ENCODE measurements at places on chromosomes 3 and 15.

GRCh38 chr3:126211569-126211968 is 31.2 kb upstream of the ALDH1L1 start:
- no peak for DNase-seq

DNA sequence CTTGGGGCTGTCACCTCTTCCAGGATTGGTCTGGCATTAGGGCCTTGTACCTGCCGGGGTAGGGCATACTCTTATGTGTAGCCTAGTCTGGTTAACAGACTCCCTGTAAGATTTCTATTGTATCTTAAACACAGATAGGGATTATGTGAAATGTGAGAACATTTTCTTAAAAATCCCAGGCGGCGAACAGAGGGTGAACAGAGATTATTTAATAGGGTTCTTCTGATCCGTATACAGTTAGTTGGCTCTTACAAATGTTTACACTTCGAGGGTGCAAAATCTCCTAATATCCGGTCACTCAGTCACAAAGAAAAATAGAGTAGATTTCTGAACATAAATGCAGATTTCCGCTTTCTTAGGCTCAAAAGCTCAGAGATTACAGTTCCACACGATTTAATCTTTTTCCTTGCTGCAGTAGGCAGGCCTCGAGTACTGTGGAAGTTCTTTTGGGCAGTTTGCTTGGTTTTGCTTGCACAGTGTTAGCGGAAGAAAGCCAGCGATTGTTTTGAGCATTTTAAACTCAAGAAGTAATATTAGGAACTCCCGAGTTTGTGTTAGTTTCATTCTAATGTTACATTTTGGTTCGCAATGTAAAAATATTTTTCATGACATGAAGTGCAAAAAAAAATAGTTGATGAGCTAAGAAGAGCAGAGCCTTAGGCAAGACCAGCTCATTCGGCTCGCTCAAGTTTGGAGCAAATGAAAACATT is 993 bp downstream of the PLCL2 start:
- no peak for DNase-seq

DNA sequence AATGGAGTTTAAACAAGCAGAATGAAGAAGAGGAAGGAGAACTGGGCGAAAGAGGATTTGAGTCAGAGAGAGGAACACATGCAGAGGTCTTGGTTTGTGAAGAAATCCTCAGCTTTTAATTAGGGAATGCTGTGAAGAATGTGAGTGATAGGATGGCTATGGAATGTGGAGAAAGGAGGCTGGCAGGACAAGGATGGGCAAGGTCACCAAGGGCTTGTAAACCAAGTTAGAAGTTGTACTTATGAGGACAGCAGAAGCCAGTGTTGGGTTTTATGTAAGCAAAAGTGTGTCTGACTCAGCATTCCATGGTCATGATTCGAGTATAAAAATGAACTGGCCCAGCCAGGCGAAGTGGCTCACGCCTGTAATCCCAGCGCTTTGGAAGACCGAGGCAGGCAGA is 60.0 kb upstream of the IL12A start:
- peak; percentile 93 for DNase-seq

DNA sequence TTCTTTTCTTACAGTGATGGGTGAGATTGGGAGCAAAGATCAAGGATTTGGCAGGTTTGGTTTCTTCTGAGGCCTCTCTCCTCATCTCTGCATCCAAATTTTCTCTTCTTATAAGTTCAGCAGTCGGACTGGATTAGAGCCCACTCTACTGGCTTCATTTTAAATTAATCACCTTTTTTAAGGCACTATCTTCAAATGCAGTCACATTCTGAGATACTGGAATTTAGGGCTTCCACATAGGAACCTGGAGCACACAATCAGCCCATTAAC is 56.5 kb upstream of the PLSCR4 start:
- no peak for DNase-seq

DNA sequence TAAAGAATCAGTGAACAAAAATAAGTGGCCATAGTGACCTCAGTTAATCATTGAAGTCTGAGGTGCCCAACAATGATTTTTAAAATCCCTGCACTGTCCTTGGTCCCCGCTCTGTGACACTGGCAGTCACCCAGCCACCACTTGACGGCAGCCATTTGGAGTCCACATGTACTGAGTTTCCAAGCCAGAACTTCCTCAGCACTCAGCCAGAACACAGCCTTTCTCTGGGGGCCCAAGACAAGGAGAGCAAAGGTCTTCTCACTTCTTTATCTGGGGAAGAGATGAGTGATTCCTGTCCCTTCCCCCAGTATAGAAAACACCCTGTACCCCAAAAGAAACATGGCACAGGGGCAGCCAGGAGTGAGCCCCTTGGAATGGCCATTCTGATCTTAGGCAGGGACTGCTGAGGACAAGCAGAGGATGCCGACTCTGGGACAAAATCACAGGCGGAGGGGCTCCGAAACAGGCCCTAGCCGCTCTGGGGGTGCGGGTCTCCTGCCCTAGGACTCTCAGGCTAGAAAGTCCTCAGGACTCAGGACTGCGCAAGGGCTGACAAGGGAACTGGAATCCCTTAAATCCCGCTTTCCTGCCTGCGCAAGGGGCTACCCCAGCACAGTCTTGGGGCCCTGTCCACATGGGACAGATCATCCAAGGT is 12.8 kb downstream of the PAK6 start:
- DNase-seq: no peak

DNA sequence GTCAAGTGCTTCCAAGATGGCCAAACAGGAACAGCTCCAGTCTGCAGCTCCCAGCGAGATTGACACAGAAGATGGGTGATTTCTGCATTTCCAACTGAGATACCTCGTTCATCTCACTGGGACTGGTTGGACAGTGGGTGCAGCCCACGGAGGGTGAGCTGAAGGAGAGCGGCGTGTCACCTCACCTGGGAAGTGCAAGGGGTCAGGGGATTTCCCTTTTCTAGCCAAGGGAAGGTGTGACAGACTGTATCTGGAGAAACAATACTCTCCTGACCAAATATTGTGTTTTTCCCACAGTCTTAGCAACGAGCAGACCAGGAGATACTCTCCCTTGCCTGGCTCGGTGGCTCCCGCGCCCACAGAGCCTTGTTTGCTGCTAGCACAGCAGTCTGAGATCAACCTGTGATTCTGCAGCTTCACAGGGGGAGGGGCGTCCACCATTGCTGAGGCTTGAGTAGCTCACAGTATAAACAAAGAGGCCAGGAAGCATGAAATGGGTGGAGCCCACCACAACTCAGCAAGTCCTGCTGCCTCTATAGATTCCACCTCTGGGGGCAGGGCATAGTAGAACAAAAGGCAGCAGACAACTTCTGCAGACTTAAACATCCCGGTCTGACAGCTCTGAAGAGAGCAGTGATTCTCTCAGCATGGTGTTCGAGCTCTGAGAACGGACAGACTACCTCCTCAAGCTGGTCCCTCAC is 293.5 kb upstream of the SUCLG2 start:
- DNase-seq: no peak

DNA sequence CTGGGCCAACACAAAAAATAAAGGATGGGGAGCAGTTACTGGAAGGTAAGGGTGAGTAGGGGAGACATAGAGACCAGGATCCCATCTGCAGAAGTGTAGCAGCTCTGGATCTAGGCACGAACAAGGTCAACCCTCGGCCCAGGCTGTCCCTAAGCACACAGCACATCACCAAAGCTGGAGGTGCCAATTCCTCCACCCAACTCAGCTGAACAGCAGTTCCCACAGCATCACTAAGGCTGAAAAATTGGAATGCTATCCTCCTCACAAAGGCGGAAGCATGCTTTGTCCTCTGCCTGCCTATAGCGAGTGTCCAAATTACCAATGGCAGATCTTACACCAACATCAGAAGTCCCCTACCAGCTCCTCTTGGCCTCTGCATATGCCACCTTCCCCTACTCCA is 33.9 kb downstream of the OSBPL10 start:
- DNase-seq: no peak

- DNase-seq: no peak
These were observed 183.7 kb upstream of the LMCD1 start for GRCh38 chr3:8317661-8318649.

- no peak for DNase-seq
These were observed at the start of gene PIGZ for GRCh38 chr3:196968233-196969133. Gene PIGZ (minus strand): TSS chr3:196968833. CDS start chr3:196952031, 16,802 bp downstream.

- no peak for DNase-seq
These were observed 133.6 kb downstream of the TJP1 start for GRCh38 chr15:29688506-29689286.

DNA sequence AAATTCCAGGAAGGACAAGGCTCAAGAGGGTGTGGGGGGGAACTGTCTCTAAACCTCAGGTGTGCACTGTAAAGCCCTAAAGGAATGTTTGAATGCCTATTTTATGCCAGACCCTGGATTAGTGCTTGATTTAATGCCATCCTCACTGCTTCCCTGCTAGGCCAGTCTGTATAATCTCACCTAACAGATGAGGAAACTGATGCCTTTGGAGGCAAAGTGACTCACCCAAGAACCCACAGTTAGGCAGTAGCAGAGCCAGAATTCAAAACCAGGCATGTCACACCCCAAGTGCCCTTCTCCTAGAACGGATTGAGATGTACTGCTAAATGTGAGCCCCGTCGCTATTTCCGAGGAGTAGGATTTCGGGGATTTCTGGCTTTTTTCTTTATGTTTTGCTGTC is 7.8 kb downstream of the CAMK1 start:
- DNase-seq: no peak

- no peak for DNase-seq
These were observed 79.6 kb downstream of the CGNL1 start for GRCh38 chr15:57455929-57456328.

DNA sequence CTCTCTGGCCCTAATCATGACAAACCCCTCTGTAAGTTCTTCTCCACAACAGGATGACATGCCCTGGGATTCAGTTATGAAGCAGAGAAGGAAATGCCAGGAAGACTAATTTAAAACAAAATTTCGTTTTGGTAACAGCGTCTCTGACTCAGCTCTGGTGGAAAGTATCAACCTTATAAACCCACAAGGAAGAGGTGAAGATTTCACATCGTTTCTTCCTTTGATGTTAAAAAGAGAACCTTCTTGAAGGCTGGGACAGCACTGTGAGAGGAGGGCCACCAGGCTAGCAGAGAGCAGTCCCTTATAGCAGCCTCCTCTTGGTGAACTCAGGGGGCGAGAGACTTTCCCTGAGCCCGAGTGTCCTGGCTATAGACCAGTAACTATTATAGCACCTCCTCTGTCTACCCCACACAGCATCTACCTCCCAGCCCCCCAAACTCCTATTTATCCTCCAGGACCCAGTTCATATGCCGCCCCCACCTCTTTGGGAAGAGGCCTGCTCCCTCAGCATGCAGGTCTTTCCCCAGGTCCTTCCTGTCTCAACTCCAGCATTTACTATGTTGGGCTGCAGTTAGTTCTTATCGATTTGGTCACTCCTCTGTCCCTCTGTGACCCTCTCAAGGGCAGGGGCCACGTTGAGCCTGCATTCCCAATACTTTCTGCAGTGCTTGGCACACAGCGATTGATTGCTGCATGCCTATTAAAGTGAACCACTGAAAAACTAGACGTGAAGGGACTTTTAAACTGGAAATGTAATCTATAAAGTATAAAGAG is 321.5 kb upstream of the ICE2 start:
- DNase-seq: no peak

DNA sequence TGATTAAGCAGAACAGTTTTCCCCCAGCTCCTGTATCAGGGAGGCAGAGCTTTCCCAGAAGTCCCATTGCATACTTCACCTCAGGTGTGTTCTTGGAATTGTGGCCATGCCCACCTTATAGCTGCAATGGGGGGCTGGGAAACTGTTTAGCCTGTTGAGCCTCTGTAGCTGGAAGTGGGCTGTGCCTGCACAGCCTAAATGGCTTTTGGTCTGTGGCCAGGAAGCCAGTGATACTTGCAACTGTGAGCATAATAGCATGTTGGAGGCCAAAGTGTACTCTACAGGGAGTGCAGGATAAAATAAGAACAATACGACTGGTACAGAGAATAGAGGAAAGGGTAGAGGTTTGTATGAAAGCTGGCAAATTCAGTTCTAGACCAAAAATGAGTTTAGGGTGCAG is 248.5 kb downstream of the PTPRG start:
- no peak for DNase-seq

GRCh38 chr3:142106548-142106947 is 42.8 kb downstream of the TFDP2 start:
- DNase-seq: no peak

DNA sequence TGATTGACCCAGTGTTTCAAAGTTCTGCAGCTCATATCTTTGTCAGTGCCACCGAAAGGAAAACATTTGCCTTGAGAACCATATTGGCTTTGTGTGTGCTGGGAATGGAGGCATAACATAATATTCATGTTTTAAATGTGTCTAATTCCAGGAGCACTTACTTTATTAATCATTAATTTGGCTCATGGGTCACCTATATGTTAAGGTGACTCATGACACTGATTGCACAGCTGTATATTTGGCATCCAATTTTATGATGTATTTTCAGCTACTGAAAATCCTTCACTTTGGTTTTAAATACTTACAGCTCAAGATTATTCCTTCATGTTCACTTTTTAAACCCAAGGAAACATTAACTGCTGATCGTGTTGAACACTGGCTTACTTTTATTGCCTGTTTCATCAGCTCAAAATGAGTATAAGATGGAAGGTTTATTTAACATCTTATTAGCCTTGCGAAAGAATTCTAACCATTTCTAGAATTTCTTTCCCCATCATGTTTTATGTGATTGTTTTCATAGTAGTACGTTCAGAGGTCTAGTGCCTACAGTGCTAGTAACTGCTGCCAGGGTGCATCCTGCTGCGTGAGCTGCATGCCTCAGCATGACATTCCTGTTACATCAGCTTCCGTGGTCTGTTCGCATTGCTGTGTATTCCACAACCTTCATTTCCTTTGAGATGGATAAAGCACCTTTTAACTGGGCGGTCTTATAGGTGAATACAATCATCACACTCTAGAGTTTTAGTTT is 63.7 kb downstream of the LRCH3 start:
- DNase-seq: peak; percentile 93

GRCh38 chr3:20424086-20424485 is 238.1 kb upstream of the SGO1 start:
- DNase-seq: no peak

GRCh38 chr3:44334326-44334725 is 4.2 kb upstream of the TCAIM start:
- DNase-seq: no peak

GRCh38 chr3:62139957-62140356 is 233.4 kb downstream of the FEZF2 start:
- peak; percentile 2 for DNase-seq

GRCh38 chr3:66792086-66792485 is 206.0 kb upstream of the KBTBD8 start:
- DNase-seq: no peak

GRCh38 chr3:158744567-158745288 is 12.5 kb upstream of the RARRES1 start:
- no peak for DNase-seq

- no peak for DNase-seq
These were observed 419.5 kb downstream of the LPP start for GRCh38 chr3:188573291-188573940.

DNA sequence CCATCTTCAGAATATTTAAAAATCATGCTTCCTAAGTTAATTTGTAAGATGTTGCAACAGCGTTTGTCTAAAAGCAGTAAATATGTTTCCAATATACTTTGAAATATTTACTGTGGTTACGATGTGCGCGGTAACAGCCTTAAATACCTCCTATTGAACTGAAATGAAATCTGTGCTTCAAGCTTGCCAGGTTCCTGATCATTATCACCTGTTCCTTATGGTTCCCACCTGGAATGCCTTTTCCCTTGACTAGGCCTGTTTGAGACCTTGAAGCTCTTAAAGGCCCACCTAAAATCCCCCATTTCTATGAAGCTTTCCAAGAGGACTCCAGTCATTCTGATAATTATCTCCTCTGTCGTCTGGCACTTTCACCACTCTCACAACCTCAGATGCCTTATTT is 146.7 kb downstream of the NAALADL2 start:
- no peak for DNase-seq

Data from H4 (cell line).